ENCODE measurements at places on chromosomes 6 and 20. TPM values are rescaled to one million over a fixed set of nuclear protein-coding genes. Genes with fewer than 3 reads are reported as not detected.

DNA sequence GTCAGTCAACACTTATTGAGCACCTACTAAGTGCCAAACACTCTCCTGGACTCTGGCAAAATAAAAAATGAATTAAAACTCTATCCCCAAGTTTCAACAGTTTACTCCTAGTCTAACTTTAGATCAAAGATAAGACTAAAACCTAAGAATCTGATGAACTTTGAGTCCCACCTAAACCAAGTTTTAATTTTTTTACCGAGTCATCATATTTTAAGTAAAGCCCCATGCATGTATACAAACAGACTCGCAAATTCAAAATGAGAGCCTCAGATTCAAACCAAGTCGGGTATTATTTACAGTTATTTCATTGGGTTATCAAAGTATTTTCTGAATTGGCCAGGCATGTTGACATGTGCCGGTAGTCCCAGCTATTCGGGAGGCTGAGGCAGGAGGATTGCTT lies 28.2 kb downstream of the BNIP5 start:
- DNase-seq = no peak
- no peaks in the 10 kb centered on the region for H3K36me3 ChIP-seq
- no peaks in the 10 kb centered on the region for H3K4me1 ChIP-seq
- no peak overlapping the region for H3K27ac ChIP-seq

DNA sequence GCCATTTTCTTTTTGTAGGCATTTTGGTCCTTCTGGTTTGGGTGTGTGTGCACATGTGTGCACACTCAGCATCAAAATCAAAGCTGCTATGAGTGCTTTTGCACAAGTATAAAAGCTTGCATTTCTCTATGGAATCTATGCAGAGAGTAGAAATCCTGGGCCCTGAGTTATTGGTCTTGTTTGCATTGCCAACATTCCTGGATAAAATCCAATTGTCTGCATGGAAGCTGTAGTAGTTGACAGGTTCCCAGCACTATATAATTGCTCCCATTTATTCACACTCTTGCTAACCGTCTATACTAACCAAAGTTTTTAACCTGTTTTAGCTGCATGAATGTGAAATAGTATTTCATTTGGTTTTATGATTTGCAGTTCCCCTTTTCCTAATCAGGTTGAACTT lies 277.0 kb downstream of the FOXA2 start:
- DNase-seq = no peak
- H3K27me3 ChIP-seq = no peaks in the 10 kb centered on the region
- no peak overlapping the region for H3K27ac ChIP-seq
- H3K4me3 ChIP-seq = no peak overlapping the region
- no peaks in the 10 kb centered on the region for H3K36me3 ChIP-seq

RIMS4 gene
- not detected for total RNA-seq

GRCh38 chr20:34070859-34071258 lies 41.2 kb downstream of the EIF2S2 start:
- H3K4me3 ChIP-seq = no peak overlapping the region
- H3K27me3 ChIP-seq = no peaks in the 10 kb centered on the region
- H3K27ac ChIP-seq = no peak overlapping the region

CDKAL1 gene
- 20.5 TPM for total RNA-seq

FRMD1 gene
- not detected for total RNA-seq

NKAIN2 gene
- not detected for total RNA-seq

- H3K36me3 ChIP-seq = no peaks in the 10 kb centered on the region
- no peak for DNase-seq
- no peaks in the 10 kb centered on the region for H3K27me3 ChIP-seq
These were observed 502.0 kb downstream of the QKI start for GRCh38 chr6:163916315-163917081.

- H3K27ac ChIP-seq = no peak overlapping the region
- no peaks in the 10 kb centered on the region for H3K27me3 ChIP-seq
- no peaks in the 10 kb centered on the region for H3K4me1 ChIP-seq
- no peak overlapping the region for H3K4me3 ChIP-seq
- no peaks in the 10 kb centered on the region for H3K36me3 ChIP-seq
These were observed 29.4 kb downstream of the ZNF292 start for GRCh38 chr6:87184762-87185250.

EBF4 gene
- 3.0 TPM for total RNA-seq

GRCh38 chr6:5595184-5595583 lies 333.9 kb downstream of the FARS2 start:
- DNase-seq = no peak
- H3K27me3 ChIP-seq = no peaks in the 10 kb centered on the region
- H3K36me3 ChIP-seq = no peaks in the 10 kb centered on the region
- H3K4me1 ChIP-seq = no peaks in the 10 kb centered on the region
- H3K27ac ChIP-seq = no peak overlapping the region

TSPO2 gene
- total RNA-seq = not detected

DNA sequence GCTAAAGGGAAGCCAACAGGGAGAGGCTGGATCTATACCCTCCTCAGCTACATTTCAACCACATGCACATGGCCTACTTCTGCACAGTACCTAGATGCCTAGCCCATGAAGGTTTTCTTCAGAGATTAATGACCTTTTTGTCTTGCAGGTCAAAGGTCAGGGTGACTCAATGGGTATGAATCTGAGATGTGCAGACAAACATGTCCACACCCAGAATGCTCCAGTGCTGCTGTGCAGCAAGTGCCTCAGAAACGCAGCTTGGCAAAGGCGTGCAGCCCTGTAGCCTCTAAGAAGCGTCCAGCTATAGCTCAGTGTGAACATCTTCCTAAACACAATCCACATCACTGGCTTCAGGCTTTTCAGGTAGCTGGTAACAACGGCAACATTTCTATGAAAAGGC lies 24.4 kb downstream of the MAP1LC3A start:
- no peak overlapping the region for H3K4me3 ChIP-seq
- H3K27ac ChIP-seq = no peak overlapping the region
- H3K36me3 ChIP-seq = peaks cover 5% of the 10 kb centered on the region
- H3K27me3 ChIP-seq = no peaks in the 10 kb centered on the region
- peaks cover 14% of the 10 kb centered on the region for H3K4me1 ChIP-seq
- no peak for DNase-seq

- no peak for DNase-seq
- H3K36me3 ChIP-seq = no peaks in the 10 kb centered on the region
- no peaks in the 10 kb centered on the region for H3K27me3 ChIP-seq
- H3K4me1 ChIP-seq = no peaks in the 10 kb centered on the region
- H3K27ac ChIP-seq = no peak overlapping the region
These were observed 140.0 kb downstream of the ARID1B start for GRCh38 chr6:156917213-156917612.

GRCh38 chr20:1534526-1534925 lies 23.0 kb downstream of the SIRPD start:
- H3K27me3 ChIP-seq = no peaks in the 10 kb centered on the region
- DNase-seq = no peak
- no peaks in the 10 kb centered on the region for H3K4me1 ChIP-seq

DNA sequence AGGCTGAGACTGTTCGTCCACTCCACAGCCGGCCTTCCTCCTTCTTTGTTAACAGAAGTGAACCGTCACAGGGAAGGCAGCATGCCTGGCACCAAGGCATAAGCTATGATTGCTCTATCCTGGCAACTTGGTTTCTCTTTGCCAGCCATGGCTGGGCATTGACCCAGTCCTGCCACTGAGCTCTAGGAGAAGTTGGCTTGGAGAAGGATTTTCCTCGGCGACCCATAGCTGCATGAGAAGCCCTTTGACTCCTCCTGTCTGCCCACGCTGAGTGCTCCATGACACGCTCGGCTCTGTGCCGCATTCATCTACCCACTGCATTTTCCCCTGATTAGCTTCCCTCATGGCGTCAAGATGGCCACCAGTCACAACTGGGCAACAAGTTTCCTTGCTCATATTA lies 111.8 kb upstream of the EXOC2 start:
- H3K36me3 ChIP-seq = no peaks in the 10 kb centered on the region
- DNase-seq = no peak

GRCh38 chr6:37673436-37673835 lies 24.2 kb downstream of the MDGA1 start:
- peaks cover 12% of the 10 kb centered on the region for H3K27me3 ChIP-seq
- H3K4me3 ChIP-seq = no peak overlapping the region
- no peaks in the 10 kb centered on the region for H3K36me3 ChIP-seq

DNA sequence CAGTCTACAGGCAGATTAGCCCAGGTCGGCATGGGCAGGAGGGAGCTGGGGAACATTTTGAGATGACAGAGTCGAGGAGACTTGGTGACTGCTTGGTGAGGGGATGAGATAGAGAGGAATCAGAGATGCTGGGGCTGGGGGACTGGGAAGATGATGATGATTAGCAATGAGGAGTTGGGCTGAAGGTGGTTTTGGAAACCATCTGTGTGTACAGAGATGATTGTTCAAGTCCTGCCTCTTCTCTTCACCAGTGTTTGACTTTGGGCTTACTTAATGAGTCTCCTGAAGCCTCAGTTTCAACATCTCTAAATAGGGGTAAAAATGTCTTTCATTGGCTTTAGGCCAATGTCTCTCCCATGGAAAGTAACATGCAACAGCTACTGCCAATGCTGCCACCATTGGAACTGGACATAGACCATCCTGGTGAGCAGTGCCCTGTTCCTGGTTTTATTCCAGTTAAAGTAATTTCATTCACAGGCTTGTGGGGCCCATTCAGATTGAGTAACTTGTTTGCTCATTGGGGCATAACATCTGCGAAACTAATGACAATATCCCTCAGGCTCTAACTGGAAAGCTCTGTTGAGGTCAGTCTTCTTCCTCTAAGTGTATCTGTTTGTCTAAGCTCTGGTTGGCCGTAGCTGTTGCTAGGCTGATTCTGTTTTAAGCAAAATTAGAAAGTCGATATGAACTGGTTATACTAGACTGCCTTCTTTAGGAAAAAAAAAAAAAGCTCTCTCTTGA lies 99.1 kb downstream of the ARMC2 start:
- no peak overlapping the region for H3K27ac ChIP-seq
- no peaks in the 10 kb centered on the region for H3K27me3 ChIP-seq
- DNase-seq = no peak
- H3K4me1 ChIP-seq = no peaks in the 10 kb centered on the region

FERMT1 gene
- total RNA-seq = 1.5 TPM

DNA sequence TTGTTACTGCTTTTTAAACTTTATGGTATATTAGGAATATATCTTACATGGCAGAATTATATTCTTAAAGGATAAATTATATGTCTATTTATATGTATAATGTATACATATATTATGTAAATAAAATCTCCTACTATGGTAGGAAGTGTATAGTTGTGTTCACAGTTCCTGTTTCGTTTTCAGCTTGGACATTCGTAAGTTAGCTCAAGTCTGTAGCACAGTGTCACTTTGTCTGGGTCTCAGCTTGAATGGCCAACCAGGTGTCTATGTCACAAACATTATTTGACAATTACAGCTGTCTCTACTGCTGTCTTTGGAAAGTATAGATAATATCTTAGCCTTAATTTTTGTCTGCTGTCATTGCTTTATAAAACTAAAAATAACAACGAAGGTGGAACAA lies 303.9 kb downstream of the CDKAL1 start:
- no peaks in the 10 kb centered on the region for H3K36me3 ChIP-seq
- no peak for DNase-seq
- H3K27me3 ChIP-seq = no peaks in the 10 kb centered on the region
- H3K27ac ChIP-seq = no peak overlapping the region
- H3K4me3 ChIP-seq = no peak overlapping the region
- no peaks in the 10 kb centered on the region for H3K4me1 ChIP-seq

GRCh38 chr6:121593011-121593641 lies 157.7 kb downstream of the GJA1 start:
- DNase-seq = no peak
- no peaks in the 10 kb centered on the region for H3K27me3 ChIP-seq
- H3K27ac ChIP-seq = no peak overlapping the region
- no peaks in the 10 kb centered on the region for H3K36me3 ChIP-seq

- DNase-seq = no peak
- H3K4me1 ChIP-seq = no peaks in the 10 kb centered on the region
- no peaks in the 10 kb centered on the region for H3K36me3 ChIP-seq
- H3K27me3 ChIP-seq = no peaks in the 10 kb centered on the region
- H3K27ac ChIP-seq = no peak within 1 kb of the TSS
These were observed at the start of gene SLA2 for GRCh38 chr20:36645998-36646397. Gene SLA2 (minus strand): TSS chr20:36646196. CDS start chr20:36641335, 4,861 bp downstream.

GRCh38 chr20:61551401-61551800 lies 299.3 kb downstream of the CDH4 start:
- H3K4me1 ChIP-seq = no peaks in the 10 kb centered on the region
- no peak overlapping the region for H3K4me3 ChIP-seq
- H3K27ac ChIP-seq = no peak overlapping the region
- H3K36me3 ChIP-seq = no peaks in the 10 kb centered on the region

DNA sequence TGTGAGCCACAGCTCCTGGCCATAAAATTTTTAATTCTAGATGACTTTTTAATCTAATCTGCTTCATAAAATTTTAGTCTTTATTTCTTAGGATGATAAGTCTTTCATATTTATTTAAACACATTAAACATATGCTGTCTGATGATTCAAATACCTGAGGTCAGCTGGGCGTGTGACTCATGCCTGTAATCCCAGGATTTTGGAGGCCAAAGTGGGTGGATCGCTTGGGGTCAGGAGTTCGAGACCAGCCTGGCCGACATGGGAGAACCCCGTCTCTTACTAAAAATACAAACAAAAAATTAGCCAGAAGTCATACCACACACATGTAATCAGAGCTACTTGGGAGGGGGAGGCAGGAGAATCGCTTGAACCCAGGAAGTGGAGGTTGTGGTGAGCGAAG lies 53.1 kb downstream of the RBM24 start:
- H3K4me3 ChIP-seq = no peak overlapping the region
- no peaks in the 10 kb centered on the region for H3K4me1 ChIP-seq
- no peak for DNase-seq
- no peak overlapping the region for H3K27ac ChIP-seq
- no peaks in the 10 kb centered on the region for H3K27me3 ChIP-seq

GRCh38 chr6:157584036-157584435 lies 203.0 kb downstream of the ZDHHC14 start:
- DNase-seq = no peak
- no peak overlapping the region for H3K27ac ChIP-seq
- no peak overlapping the region for H3K4me3 ChIP-seq
- no peaks in the 10 kb centered on the region for H3K36me3 ChIP-seq

DNA sequence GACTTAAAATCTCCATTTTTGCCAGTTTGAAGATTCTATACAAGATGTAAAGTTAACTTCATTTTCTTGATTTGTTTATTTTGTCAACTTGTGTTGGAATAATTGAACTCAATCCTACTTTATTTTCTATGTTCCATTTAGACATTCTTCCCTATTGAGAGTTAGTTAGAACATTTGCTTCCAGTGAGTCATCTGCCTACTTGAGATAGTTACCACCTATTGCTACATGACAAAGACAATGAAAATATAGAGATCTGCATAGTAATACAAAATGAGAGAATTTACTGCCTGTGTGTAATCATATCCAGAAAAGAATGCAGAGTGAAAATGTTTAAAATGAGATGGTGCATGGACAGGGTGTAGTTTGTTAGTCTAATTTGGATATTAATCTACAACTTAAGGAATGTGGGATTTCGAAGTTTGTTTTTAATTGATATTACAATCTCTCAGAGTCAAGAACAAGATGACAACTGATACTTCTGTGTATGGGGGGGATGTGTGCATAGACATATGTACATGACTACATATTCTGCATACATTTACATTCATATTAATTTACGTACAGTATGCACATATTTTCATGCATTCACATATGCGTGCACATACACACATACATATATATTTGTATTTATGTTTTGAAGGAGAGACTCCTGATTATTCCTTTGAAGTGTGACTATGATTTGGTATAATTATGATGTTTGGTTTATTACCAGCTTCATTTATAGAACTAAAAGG lies 420.1 kb downstream of the NKAIN2 start:
- H3K27ac ChIP-seq = no peak overlapping the region
- H3K27me3 ChIP-seq = no peaks in the 10 kb centered on the region
- H3K4me3 ChIP-seq = no peak overlapping the region
- DNase-seq = no peak
- H3K4me1 ChIP-seq = no peaks in the 10 kb centered on the region
- H3K36me3 ChIP-seq = no peaks in the 10 kb centered on the region

MCCD1 gene
- not detected for total RNA-seq

- no peak for DNase-seq
- H3K27ac ChIP-seq = no peak overlapping the region
- H3K4me3 ChIP-seq = no peak overlapping the region
- no peaks in the 10 kb centered on the region for H3K27me3 ChIP-seq
- H3K36me3 ChIP-seq = no peaks in the 10 kb centered on the region
These were observed 108.9 kb upstream of the CST7 start for GRCh38 chr20:24840121-24840713.

CST5 gene
- not detected for total RNA-seq

Data from endothelial cell of umbilical vein (primary cell).